Heart right ventricle (tissue), 16 donors: ENCODE measurements at places on chromosomes 12 and 14. TPM values are rescaled to one million over a fixed set of nuclear protein-coding genes. Genes with fewer than 3 reads are reported as not detected.
A peak's percentile ranks its signal among the peaks of the same experiment; 100 is the strongest.

Gene OAS2
- 7.6 TPM for total RNA-seq

- H3K36me3 ChIP-seq, result no peaks in the 10 kb centered on the region
- peaks cover 3% of the 10 kb centered on the region for H3K4me1 ChIP-seq
- no peak overlapping the region for H3K4me3 ChIP-seq
- no peak for DNase-seq
- H3K27me3 ChIP-seq, result no peaks in the 10 kb centered on the region
- H3K27ac ChIP-seq, result no peak overlapping the region
These were observed 24.8 kb downstream of the FRMD6 start for GRCh38 chr14:51676549-51676948.

Gene MUCL1
- not detected for total RNA-seq

GRCh38 chr14:68658943-68659931 is 133.6 kb downstream of the ZFP36L1 start:
- no peak for DNase-seq
- no peaks in the 10 kb centered on the region for H3K36me3 ChIP-seq
- H3K27ac ChIP-seq, result peak overlapping the region; percentile 62

Gene KCNH5
- total RNA-seq, result not detected

Gene CLEC6A
- not detected for total RNA-seq
